ENCODE measurements at places on chromosomes 16 and 17. TPM values are rescaled to one million over a fixed set of nuclear protein-coding genes. Genes with fewer than 3 reads are reported as not detected.

The PYY gene
- total RNA-seq, result not detected

The CACNG5 gene
- not detected for total RNA-seq

The HBM gene
- total RNA-seq, result not detected

The TPSD1 gene
- 1.7 TPM for total RNA-seq

The KRT40 gene
- not detected for total RNA-seq

The CFAP97D1 gene
- total RNA-seq, result 0.19 TPM

The AOC3 gene
- 129 TPM for total RNA-seq

The KRTAP17-1 gene
- total RNA-seq, result not detected

DNA sequence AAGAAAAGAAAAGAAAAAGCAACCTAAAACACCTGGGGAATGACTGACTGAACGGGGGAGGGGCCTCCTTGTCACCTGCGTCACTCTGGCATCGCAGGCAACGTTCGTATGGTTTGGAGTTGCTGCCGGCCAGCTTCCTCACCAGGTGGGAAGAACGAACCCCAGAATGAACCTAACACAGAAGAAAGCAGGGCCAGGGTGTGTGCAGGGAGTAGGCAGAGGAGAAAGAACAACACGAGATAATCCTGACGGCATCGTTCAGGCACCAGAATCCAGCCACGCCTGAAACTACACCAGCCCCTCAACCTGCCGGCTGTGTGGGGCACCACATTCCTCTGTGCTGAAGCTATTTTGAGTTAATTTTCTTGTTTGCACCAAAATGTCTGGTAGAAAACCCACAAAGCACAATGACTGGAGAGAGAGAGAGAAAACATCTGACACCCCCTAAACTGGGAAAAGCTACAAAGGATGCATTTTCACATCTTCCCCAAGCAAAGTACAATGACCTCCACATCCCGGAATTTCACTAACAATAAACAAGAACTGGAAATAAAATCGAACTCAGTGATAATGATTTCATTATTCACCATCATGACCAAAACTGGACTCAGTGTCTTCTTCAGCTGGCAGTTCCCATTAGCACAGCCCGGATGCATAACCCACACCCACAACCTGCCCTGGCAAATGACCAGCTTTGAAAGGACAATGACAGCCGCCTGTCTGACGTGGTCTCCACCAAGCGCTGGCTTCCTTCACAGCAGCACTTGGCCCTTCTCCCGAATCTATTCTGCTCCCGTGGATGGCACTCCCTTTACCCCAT is 23.6 kb downstream of the RAB40B start:
- no peak for DNase-seq

GRCh38 chr17:58446086-58446485 is 28.8 kb upstream of the RNF43 start:
- DNase-seq, result no peak

DNA sequence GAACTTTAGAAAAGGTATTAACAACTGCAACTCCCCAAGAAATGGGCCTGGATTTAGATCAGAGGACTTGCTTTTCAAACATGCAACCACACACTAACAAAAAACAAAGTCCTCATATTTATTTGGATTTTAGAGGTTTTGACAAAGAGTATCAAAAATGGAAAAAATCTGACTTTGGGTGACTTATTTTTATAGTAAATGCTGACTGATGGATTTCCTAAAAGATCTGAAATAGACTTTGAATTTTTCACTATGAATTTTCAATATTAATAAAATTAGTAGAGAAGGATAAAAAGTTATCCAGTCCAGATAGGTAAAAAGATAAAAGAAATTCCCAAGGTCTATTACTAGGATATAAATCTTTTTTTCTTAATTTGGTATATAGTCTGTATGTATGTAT is 253.5 kb downstream of the KCNJ2 start:
- DNase-seq, result no peak

DNA sequence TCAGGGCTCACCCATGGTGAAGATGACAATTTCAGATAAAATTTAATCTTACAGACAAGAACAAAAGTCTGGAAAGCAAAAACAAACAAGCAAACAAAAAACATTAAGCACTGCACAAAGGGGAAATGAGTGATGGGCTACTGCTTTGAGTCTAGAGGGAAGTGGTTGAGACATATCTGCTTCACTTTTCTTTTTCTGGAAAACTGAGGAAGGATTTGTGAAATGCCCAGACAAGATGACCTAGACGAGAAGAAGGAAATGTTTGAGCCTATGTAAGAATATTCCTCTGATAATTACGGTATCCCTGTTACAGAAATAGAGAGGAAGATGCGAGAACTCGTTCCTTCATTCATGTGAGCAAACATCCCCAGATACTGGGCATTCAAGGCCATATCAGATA is 11.5 kb upstream of the HYDIN start:
- DNase-seq, result no peak

GRCh38 chr17:15468126-15468525 is 705 bp upstream of the CDRT4 start:
- no peak for DNase-seq

- DNase-seq, result no peak
Measured at GRCh38 chr17:37123386-37123785, 174.6 kb downstream of the AATF start.

- DNase-seq, result no peak
Measured at GRCh38 chr17:50190293-50190602, 11.2 kb downstream of the COL1A1 start.

DNA sequence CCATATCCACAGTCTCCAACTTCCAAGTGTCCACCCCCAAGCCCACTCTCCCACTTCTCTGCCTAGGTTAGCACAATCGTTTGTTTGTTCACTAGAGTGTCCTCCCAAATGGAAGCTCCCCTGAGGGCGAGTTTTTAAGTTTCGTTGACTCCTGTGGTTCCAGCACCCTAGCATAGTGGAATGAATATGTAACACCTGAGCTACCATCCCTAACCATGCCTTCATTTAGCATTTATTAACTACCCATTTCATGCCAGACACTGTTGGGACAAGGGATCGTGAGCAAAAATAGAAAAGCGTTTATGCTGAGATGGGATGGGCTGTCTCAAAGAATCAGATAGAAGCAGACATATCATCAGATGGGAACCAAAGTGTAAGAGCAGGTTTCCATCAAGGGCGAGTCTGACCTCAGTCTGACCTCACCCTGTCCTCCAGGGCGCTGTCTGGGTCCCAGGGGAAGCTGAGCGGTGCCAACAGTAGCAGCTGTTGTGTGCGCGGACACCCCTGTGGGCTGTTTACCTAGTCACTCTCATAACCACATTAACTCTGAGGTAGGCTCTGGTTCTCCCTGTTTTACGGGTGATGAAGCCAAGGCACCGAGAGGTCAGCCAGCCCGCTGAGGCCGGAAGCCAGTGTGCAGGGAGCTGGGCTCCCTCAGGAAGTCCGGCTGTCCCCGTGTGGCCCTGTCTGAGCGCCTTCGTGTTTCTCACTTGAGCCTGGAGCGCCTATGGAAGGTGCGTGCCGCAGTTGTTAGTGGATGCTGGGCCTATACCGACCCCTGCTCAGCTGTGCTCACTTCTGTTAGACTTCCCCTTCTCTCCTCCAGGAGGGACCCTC is 6.2 kb downstream of the CNP start:
- DNase-seq, result no peak

DNA sequence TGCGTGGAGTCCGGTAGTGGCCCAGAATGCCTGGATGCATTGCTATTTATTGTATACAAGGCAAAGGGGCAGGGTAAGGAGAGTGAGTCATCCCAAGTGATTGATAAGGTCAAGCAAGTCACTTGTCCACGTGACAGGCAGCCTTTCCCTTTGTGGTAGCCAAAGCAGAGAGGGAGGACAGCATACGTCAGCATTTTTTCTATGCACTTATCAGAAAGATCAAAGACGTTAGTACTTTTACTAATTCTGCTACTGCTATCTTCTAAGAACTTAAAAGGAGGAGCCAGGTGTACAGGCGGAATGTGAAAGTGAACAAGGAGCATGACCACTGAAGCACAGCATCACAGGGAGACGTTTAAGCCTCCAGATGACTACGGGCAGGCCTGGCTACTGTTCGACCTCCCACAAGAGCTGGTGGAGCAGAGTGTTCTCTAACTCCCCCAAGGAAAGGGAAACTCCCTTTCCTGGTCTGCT is 47.9 kb upstream of the ARL4D start:
- DNase-seq, result no peak

- DNase-seq, result no peak
Measured at GRCh38 chr17:35856603-35857002, 12.1 kb downstream of the HEATR9 start.

DNA sequence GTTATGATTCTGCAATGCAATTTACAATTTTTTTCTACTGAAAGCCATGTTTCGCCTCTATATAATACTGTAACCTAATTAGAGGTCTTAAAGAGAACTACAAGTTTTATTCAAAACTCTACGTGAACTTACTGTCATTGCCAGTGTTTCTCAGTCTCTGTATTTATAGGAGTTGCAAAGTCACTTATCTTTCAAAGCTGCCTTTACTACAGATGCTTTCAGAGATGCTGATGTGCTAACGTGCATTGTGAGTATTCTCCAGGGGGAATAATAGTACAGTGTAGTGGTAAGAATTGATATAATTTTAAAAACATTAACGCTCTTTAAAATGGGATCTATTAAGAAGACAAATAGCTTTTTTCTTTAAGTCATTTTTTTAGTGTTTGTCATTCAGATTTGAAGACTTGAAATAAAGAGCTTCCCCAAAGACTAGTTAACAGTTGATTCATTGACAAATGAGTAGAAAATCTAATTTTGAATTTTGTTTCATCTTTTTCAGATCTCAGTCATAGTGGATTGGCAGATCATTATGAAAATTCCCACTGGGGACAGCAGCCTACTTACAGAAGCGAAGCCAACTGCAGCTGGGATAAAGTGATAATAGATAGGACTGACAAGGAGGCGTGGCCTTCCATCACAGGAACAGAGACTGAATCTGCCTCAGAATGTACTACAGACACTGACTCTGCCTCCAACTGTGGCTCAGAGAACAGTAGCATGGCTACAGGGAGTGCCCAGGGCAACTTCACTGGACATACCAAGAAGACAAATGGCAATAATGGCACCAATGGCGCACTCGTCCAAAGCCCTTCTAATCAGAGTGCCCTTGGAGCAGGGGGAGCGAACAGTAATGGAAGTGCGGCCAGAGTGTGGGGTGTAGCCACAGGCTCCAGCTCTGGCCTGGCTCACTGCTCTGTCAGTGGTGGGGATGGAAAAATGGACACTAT is 79.9 kb downstream of the TMC6 start:
- DNase-seq, result peak; percentile 34

GRCh38 chr17:56786989-56787482 is 46.7 kb downstream of the C17orf67 start:
- DNase-seq, result no peak

- DNase-seq, result no peak
Measured at GRCh38 chr17:73719588-73720071, 75.4 kb upstream of the SDK2 start.
